T-helper 17 cell (primary cell): ENCODE measurements at places on chromosomes 16 and 17. TPM values are rescaled to one million over a fixed set of nuclear protein-coding genes. Genes with fewer than 3 reads are reported as not detected.

GRCh38 chr16:54241525-54241924 lies 45.1 kb downstream of the IRX3 start:
- H3K4me1 ChIP-seq: no peaks in the 10 kb centered on the region
- no peak for DNase-seq
- no peaks in the 10 kb centered on the region for H3K36me3 ChIP-seq
- no peak overlapping the region for H3K27ac ChIP-seq
- H3K4me3 ChIP-seq: no peak overlapping the region

GRCh38 chr17:4849011-4849536 lies 15.9 kb downstream of the MINK1 start:
- no peak overlapping the region for H3K27ac ChIP-seq
- DNase-seq: no peak
- H3K4me1 ChIP-seq: peaks cover 46% of the 10 kb centered on the region
- peaks cover 5% of the 10 kb centered on the region for H3K36me3 ChIP-seq
- no peak overlapping the region for H3K4me3 ChIP-seq
- H3K27me3 ChIP-seq: no peaks in the 10 kb centered on the region

GRCh38 chr17:55496094-55496881 lies 15.0 kb downstream of the SMIM36 start:
- H3K4me1 ChIP-seq: peaks cover 3% of the 10 kb centered on the region
- H3K36me3 ChIP-seq: no peaks in the 10 kb centered on the region
- H3K4me3 ChIP-seq: no peak overlapping the region
- peak overlapping the region; percentile 53 for H3K27ac ChIP-seq
- peaks cover 36% of the 10 kb centered on the region for H3K27me3 ChIP-seq

- no peak overlapping the region for H3K4me3 ChIP-seq
- H3K27ac ChIP-seq: no peak overlapping the region
- DNase-seq: no peak
- H3K4me1 ChIP-seq: no peaks in the 10 kb centered on the region
Observed at GRCh38 chr16:80457871-80458270, 82.9 kb upstream of the DYNLRB2 start.

GRCh38 chr17:51387986-51388385 lies 127.6 kb downstream of the UTP18 start:
- peaks cover 41% of the 10 kb centered on the region for H3K27me3 ChIP-seq
- H3K4me1 ChIP-seq: peaks cover 2% of the 10 kb centered on the region
- DNase-seq: no peak
- H3K36me3 ChIP-seq: peaks cover 4% of the 10 kb centered on the region

DNA sequence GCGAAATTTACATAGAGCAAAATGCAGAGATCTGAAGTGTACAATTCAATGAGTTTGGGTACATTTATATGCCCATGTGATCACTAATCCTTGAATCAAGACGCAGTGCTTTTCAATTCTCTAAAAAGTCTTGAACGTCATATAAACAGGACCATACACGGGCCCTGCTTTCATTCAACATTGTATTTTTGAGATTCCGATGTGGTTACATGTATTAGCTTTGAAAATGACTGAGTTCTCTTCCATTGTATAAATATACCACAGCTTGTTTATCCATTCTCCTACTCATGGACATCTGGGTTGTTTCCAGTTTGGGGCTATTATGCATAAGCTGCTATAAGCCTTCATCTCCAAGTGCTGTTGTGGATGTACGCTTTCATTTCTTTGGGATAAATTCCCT lies 45.5 kb downstream of the ZCCHC14 start:
- no peak overlapping the region for H3K4me3 ChIP-seq
- H3K36me3 ChIP-seq: peaks cover 26% of the 10 kb centered on the region
- DNase-seq: no peak
- no peaks in the 10 kb centered on the region for H3K27me3 ChIP-seq

GRCh38 chr17:16905593-16906191 lies 66.2 kb downstream of the TNFRSF13B start:
- DNase-seq: no peak
- H3K36me3 ChIP-seq: peaks cover 4% of the 10 kb centered on the region
- H3K4me3 ChIP-seq: no peak overlapping the region

Gene GDPD3
- total RNA-seq: 13.7 TPM

Gene IL34
- total RNA-seq: not detected

Gene ABCC12
- not detected for total RNA-seq

Gene TMC7
- not detected for total RNA-seq
